ENCODE measurements at places on chromosomes 6 and 20. TPM values are rescaled to one million over a fixed set of nuclear protein-coding genes. Genes with fewer than 3 reads are reported as not detected.

FHL5 gene
- 37.9 TPM for total RNA-seq

DNA sequence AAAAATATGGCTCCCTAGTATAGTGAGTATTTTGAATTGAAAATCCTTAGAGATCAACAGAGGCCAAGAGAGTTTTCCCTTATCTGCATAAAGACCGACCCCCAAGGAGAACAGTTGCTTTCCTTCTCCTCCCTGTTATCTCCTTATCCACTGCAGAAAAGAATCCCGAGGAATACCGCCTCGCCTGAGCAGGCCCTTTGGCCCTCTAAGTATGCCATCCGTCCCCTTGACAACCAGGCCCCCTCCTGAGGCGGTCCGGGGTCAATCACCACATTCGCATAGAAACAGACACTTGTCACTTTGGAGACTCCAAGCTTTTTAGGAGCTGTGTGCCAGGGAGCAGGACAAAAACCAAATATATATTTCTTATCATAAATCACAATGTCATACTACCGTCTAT is 15.9 kb upstream of the GGTLC1 start:
- no peak for DNase-seq

- DNase-seq: no peak
These were observed 297.6 kb downstream of the CDH26 start for GRCh38 chr20:60255866-60256265.

DNA sequence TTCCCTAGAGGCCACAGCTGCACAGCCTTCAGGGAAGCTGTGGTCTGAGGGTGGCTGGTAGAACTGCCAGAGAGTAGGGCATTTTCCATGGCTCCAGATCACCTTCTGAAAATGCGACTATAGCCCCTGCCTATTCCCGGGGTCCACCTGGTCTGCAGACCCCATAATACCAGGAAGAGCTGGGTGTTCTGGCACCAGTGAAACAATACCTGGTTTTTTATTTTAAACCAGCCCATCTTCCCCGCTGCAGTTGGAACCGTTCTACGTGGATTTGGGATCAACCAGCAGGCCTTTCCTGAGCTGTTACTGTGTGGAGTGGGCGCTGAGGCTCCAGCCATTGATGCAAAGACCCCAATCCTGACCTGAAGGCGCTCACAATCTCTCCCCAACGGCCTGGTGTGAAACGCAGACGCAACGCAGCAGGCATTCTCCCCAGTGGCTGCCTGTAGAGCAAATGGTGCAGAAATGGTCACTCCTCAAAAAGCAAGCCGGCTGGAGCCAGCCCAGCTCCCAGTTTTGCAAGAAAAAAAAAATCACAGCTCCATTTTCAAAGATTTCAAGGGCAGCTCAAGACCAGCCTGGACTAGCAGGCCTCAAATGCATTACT is 11.3 kb downstream of the NPEPL1 start:
- peak; percentile 34 for DNase-seq

DNA sequence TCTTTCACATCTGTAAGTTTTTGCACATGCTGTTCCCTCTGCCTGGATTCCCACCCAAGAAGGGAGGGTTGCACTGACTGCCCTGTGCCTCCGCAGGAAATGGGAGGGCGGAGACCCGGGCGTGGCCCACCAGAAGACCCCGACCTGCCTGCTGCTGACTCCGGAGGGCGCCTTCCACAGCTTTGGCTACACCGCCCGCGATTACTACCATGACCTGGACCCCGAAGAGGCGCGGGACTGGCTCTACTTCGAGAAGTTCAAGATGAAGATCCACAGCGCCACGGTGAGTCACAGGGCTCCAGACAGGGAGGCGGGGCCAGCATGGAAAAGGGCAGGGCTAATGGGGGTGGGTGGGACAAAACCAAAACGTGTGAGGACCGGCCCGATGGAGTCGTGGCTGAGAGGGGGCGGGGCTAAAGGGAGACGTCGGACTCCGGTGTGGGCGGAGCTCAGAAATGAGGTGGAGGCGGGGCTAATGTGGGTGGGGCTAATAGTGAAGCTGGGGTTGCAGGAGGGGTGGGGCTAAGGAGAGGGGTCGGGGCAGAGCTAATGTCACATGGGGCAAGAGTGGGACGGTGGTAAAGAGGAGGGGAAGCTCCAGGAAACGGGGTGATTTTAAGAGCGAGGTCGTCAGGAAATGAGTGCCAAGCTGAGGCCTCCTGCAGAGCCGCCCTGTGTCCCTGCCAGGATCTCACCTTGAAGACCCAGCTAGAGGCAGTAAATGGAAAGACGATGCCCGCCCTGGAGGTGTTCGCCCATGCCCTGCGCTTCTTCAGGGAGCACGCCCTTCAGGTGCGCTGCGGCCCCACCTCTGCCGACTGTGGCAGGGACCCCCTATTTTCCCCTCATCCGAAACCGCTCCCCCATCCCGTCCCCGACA is 12.6 kb downstream of the HSPA12B start:
- DNase-seq: peak; percentile 93
